ENCODE measurements at places on chromosomes 11 and 22.

- DNase-seq = no peak
Observed at GRCh38 chr22:19120829-19121630, 1.2 kb downstream of the DGCR2 start.

- DNase-seq = no peak
Observed at GRCh38 chr11:77596626-77597025, 6.9 kb downstream of the AQP11 start.

DNA sequence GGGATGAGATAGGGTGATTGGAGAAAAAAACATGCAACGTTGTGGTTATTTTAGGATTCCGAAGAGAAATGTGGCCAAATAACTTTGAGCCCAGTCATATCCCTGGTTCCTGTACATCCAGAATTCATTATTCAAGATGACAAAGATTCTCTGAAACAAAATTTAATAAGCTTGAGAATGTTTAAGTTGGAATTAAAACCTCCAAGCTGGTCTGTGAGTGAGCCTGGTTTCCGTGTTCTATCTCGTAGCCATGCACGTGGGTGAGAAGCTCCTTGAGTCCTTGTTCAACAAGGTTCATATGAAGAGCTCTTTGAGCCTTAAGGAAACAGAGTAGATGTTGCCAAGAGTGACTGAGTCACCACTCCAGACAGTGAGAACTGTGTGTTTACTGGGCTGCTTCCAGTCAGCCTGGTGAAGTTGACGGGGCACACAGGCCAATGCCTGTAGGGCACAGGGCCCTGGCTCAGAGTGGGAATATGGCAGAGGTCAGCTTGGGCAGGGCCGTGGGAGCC lies 206.5 kb downstream of the NAV2 start:
- DNase-seq = peak; percentile 65

GRCh38 chr11:76689313-76690260 lies 19.0 kb upstream of the LRRC32 start:
- no peak for DNase-seq

- DNase-seq = no peak
Observed at GRCh38 chr22:50544078-50544745, 1.5 kb upstream of the KLHDC7B start.

DNA sequence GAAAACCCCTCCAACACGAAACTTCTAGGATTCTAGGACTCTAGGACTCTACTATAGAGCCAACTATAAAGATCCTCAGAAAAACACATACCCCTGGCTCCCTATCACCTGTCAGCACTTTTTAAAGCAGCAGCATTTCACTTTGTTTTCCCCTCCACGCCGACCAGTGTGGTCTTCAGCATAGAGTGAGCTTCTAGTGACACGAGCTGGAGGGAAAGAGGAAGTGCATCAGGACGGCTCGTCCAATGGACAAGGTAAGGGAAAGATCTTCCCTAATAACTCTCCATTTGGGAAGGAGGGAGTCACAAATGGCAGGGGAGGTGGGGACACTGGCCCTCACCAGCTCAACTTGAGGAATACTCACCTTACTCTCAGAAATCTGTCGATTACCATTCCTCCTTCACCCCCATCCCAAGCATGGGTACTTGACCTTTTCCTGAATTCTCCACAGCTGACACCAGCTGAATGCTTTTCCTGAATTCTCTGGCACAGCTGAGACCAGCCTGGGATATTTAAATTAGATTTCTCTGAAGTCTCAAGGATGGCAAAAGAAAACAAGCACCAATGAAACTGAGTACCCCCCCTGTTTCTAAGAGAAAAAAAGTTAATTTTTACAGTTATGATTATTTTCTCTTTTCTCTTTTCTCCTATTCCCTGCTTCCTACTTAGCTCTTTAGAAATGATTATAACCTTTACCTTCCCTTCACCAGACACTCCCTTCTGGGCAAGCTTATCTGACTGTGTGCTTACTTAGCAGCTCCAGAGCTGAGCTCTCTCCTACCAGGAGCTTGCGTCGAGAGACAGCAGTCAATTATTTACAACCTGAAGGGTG lies 33.3 kb upstream of the NNMT start:
- no peak for DNase-seq

GRCh38 chr11:78100261-78100660 lies 20.6 kb upstream of the NDUFC2 start:
- DNase-seq = no peak

DNA sequence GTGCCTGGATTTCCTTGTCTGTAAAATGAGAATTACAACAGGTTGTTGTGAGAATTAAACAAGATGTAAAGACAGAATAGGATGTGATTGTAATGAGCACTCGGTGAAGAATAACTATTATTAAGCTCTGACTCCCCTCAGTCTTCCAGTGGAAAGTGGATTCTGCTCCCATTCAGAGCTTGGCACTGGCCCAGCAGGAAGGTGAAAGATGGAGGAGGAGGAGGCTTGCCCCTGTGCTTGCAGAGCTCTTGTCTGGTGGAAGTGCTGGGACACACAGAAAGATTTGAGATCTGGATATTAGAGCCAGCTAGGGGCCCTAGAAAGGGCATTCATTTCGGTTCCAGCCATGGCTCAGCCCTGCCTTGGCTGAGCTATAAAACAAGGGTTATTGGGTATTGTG lies 28.2 kb downstream of the PHLDB1 start:
- no peak for DNase-seq

GRCh38 chr22:29733362-29734201 lies 13.8 kb downstream of the CABP7 start:
- DNase-seq = no peak

GRCh38 chr22:49785841-49786471 lies 41.7 kb downstream of the BRD1 start:
- DNase-seq = no peak

- DNase-seq = no peak
Observed at GRCh38 chr11:123547180-123547579, 107.2 kb downstream of the SCN3B start.

- DNase-seq = no peak
Observed at GRCh38 chr11:16814410-16815046, 76.1 kb downstream of the C11orf58 start.

GRCh38 chr11:83011333-83012167 lies 60.1 kb downstream of the RAB30 start:
- no peak for DNase-seq

DNA sequence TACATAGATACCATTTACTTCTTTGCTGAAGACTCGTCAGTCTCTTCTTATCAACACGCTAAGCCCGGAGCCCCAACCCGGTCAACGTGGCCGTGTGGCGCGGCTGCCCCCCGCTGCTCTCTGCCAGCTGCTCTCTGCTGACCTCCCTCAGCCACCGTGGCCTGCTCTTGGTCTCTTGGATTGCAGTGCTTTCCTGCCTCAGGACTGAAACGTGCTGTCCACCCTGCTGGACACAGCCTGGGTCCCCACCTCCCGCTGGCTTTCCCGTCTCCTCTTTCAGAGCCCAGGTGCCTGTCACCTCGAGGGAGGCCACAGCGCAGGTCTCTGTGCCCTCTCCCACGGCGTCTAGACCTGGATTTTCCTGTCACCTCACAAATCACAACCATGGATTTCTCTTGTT lies 388.1 kb upstream of the B3GAT1 start:
- DNase-seq = no peak

DNA sequence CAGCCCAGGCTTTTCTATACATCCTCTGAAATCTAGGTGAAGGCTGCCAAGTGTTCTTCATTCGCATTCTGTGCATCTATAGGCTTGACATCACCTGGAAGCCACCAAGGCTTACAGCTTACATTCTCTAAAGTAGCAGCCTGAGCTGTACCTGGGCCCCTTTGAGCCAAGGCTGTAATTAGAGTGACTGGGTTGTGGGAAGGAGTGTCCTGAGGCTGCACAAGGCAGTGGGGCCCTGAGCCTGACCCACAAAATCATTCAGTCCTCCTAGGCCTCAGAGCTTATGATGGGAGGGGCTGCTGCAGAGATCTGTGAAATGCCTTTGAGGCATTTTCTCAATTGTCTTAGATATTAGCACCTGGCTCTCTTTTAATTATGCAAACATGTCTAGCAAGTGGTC lies 33.0 kb upstream of the RDX start:
- no peak for DNase-seq

DNA sequence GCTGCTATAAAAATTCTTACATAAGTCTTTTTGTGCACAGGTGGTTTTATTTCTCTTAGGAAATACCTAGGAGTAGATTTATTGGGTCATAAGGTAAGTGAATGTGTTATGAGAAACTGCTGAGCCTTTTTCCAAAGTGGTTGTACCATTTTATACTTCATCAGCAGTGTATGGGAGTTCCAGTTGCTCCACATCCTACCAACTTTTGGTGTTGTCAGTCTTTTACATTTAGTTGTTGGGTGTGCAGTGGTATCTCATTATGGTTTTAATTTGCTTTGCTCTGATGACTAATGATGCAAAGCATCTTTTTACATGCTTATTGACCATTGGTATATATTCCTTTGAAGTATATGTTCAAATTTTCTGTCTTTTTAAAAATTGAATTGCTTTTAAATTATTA lies 3.1 kb downstream of the CAT start:
- DNase-seq = no peak

- DNase-seq = no peak
Observed at GRCh38 chr22:44413211-44413610, 84.8 kb downstream of the RTL6 start.

DNA sequence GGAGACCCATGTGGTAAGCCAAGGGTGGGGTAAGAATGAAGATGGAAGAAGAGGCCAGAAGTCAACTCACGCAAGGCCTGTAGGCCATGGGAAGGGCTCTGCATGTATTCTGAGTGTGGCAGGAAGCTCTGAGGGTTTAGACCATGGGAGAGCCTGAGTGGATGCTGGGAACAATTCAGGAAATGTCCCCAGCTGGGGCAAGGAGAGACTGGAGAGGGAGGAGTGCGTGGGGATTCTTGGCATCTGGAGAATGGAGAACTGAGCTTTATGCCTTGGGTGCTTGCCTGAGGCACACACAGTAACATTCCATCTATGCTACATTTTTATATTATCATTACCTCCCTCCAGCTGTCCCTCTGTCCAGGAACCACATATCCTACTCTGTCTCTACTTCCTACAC lies 50.4 kb upstream of the CD82 start:
- DNase-seq = no peak

DNA sequence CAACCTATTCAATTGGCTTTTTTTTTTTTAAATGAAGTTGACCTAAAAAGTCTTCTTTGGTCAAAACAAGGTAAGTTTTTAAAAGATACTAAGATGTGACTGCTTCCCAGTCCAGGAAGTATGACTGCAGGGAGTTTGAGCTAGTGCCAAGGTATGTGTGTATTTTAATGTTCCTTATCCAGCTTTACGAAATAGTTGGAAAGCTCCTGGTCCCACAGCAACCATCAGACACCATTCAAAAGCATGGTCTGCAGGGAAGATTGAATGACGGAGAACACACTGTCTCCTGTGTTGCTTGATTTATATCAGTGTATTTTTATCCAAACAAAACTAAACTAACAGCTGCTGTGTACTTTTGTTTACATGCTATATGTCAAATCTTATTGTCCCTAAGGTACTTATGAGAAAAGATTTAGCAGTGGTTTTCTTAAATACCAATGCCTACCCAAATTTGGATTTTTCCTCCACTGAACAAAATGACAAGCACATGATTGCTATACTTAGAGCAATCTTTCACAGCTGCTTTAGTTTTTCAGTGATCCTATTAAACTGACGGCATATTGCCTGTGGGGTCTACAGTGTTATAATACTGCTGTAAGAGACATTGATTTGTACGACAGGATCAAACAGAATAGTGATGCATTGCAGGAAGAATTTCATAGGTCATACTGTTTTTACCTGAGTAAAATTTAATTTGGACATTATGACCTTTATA lies 122.9 kb downstream of the DCDC1 start:
- DNase-seq = no peak

GRCh38 chr11:36270701-36271100 lies 18.5 kb downstream of the COMMD9 start:
- DNase-seq = no peak

- DNase-seq = no peak
Observed at GRCh38 chr11:78031629-78032028, 8.6 kb upstream of the KCTD14 start.

- no peak for DNase-seq
Observed at GRCh38 chr11:105023003-105023402, at the start of gene CASP5. TSS of gene CASP5 (minus strand) at chr11:105023168. CDS start at chr11:105023136, 32 bp downstream.

- DNase-seq = no peak
Observed at GRCh38 chr22:19605508-19606331, 81.5 kb upstream of the CLDN5 start.

GRCh38 chr11:134052395-134052987 lies 16.4 kb upstream of the JAM3 start:
- no peak for DNase-seq

DNA sequence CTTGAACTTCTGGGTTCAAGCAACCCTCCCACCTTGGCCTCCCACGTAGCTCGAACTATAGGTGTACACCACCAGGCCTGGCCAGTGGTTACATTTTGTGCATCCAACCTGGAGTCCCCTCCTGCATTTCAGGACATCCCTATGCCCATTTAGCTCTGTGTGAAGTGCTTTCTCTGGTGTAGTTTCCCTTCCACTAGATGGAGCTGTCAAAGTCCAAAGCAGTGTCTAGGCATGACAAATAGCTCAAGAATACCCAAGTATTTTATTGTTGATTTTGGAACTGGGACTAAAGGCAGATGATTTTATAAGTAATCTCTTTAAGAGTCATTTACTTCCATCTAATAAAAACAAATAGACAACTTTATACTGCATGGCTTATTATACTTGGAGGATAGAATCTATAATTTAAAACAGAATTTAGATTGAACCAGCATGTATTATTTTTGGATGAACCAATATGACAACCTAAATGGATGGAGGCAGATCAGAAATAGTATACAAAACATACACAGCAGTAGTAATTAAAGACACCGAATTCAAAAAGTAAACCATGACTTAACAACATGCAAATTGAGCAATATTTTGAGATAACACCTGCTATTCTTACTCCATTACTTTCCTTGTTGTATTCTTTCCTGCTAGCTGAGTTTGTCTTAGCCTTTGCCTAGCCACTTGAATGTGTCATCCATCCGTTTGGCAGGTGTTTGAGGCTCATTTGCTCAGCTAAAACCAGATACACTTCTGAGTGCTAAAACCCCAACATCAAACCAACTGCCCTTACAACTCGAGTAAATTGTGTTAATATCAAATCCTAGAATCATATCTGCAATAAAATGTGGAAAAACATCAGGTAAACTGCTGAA lies 37.7 kb downstream of the EIF4ENIF1 start:
- peak; percentile 18 for DNase-seq

DNA sequence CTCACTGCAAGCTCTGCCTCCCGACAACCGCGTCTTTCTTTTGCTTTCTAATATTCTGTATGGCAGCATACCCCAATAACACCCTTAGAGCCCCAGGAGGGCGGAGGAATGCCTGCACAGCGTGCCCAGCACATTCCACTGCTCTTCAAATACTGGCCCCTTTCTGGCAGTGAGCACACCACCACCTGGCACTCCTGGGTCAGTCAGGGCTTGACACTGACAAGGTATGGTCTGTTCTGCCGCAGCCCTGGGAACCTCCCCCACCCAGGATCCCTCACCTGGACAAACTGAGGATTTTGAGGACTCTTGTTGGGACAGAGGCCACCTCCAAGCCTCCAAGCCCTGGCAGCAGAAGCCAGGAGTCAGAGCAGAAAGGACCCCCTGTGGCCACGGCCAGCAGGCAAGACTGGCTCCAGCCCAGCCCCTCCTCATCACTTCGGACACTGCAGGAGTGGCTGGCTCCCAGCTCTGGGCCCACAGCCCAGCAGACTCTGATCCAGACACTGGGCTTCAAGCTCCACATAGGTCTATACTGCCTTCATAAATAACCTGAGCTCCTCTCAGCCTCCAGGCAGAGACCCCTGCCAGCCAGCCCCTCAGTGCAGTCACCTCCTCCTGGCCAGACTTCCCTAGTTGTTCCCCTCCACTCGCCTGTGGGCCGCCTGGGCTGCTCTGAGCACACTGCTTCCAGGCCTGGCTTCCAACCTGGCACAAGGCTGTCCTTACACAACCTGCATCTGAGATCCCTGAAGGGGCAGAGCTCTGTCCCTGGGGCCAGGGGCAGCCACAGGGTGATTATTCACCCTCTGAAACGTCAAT lies 14.5 kb downstream of the CARS1 start:
- DNase-seq = no peak
